ENCODE measurements at places on chromosomes 5 and 9.

DNA sequence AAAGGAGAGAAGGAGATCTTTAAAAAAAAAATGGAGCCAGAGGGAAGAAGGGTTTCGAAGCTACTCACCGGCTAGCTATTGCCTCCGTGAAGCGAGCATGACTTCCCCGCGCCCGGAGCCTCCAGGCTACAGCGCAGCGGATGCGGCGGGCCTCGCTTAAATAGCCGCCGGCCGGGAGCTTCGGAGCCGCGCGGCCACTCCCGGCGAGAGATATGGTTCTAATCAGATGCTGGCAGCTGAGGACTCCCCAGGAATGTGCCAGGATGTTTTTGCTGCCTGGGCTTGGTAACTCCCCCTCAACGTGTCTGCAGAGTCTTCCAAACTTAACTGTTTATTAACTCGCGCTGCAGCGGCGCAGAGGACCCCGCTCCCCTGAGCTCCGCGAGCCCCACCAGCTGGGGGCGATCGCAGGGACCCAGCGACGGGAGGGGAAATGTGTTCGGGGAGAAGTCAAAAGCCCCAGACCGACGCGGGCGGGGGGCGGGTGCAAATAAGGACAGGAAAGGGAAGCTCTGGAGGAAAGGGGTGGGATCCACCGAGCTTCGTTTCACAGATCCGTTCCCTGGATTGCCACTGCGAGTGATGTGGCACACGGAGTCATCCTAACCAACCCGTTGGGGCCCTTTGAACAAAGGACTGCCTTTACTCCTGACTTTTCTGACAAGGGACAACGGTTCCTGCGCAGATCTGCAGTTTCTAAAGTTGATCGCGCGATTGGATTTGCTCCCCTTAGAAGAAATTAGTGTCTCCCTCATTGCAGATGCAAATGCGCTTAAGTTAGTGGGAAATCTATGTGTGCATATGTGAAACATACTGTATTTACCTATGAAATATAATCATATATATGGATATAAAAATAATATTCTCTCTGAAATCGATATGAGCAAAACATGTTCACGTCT lies at the start of gene DAB2:
Gene DAB2 (minus strand): TSS at position 245 of the 902 bp plus-strand sequence. CDS start 30,660 bp downstream, outside the sequence.
- DNase-seq, result peak; percentile 49

GRCh38 chr5:14884062-14884612 lies 12.6 kb upstream of the ANKH start:
- no peak for DNase-seq

DNA sequence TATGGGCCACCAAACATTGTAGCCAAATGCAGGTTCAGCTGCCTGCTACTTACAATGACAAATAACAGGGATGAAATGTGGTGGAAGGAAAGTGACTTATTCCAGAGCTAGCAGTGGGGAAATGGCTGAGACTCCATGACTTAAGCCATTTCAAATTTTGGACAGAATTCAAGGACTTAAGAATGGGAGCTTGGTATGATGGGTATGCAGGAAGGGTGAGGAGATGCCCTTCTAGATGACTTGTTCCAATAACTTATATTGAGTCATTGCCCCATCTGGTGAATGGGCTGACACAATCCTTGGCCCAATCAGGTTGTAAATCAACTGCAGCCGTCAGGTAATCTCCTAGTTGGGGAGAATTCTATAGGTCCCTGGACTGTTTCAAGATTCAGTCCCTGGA lies 230.7 kb upstream of the SGCD start:
- DNase-seq, result no peak

DNA sequence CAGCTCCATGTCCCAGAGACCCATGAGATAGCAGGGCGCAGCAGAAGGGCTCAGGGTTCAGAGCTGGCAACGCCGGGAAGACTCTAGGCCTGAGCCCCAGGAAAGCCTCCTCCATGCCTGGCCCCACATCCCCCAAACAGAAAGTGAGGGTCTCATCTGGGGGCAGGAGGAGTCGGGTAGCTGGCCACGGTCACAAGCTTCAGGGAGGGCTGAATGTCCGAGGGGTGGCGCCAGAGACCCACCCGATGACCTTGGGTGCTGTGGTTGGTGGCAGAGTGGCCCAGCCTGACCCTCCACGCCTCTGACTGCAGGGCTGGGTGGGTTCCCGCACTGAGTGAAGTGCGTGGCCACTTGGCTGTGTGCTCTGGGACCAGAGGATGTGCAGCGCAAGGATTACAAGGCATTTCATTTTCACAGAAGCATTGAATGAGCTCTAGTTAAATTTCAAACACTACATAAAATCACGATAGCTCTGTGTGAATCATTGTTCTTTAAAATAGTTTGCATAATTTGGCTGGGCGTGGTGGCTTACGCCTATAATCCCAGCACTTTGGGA lies 3.0 kb downstream of the C8G start:
- DNase-seq, result no peak

GRCh38 chr5:149750596-149750995 lies 20.5 kb downstream of the PPARGC1B start:
- no peak for DNase-seq

All from urinary bladder (tissue), 4 donors.